Epithelial cell of prostate (primary cell): ENCODE measurements at places on chromosomes 7 and 10.

GRCh38 chr10:109996225-109996624 lies 11.6 kb upstream of the ADD3 start:
- no peak for DNase-seq

DNA sequence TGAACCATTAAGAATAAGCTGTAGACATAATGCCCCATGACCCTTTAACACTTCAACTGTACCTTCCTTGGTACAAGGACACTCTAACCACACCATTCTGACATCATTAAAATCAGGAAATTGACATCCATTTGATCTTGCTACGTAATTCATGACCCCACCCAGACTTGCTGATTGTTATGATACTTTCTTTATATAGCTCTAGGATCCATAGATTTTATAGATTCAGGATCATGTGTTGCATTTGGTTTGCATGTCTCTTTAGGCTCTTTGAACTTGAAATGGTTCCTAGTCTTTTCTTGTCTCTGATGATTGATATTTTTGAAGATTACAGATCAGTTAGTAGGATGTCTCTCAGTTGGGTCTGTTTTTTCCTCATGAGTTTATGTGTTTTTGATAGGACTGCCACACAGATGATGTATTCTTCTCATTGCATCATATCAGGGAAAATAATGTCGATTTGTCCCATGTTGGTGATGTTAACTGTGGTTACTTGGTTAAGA lies 13.5 kb downstream of the CCM2 start:
- DNase-seq: no peak

- no peak for DNase-seq
Observed at GRCh38 chr7:36281945-36282717, 107.5 kb upstream of the ANLN start.

GRCh38 chr10:49768731-49769130 lies 6.6 kb upstream of the OGDHL start:
- no peak for DNase-seq

DNA sequence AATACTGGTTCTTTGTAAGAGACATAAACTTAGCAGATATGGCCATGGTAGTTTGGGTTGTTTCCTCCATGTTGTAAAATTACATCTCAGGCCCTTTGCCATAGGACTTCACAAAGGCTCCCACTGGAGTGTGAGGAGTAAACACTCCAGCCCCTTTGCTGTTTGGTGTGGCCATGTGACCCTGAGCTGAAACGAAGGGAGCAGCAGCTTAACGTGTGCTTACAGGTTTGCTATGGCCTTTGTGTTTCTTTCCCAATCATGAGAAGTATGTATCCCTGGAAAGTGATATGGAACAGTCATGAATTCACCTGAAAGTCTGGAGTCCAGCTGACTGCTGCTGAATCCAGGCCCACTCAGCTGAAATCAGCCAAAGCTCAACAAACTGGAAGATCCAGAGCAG lies 23.8 kb upstream of the SFTPA1 start:
- DNase-seq: no peak

GRCh38 chr10:130986846-130987245 lies 324.7 kb downstream of the TCERG1L start:
- DNase-seq: no peak

- DNase-seq: no peak
Observed at GRCh38 chr10:6962576-6962975, 382.5 kb upstream of the PRKCQ start.

DNA sequence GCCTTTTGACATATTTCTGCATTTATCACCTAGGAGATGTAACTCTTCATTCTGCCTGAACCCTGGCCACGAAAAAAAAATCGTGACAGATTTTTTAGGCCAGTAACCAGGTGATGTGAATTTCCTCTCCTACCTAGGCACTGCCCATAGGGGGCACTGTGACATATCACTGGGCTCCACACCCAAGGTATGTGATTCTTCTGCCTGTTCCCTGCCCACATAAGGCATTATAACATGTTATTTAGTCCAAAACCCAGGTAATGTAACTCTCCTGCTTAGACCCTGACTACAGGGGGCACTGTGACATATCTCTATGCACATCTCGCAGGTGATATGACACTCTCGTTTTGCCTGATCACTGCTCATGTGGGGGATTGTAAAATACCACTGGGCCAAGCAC lies 29.5 kb upstream of the ZNF107 start:
- no peak for DNase-seq

- DNase-seq: no peak
Observed at GRCh38 chr7:141203177-141203576, 129.3 kb downstream of the TMEM178B start.

DNA sequence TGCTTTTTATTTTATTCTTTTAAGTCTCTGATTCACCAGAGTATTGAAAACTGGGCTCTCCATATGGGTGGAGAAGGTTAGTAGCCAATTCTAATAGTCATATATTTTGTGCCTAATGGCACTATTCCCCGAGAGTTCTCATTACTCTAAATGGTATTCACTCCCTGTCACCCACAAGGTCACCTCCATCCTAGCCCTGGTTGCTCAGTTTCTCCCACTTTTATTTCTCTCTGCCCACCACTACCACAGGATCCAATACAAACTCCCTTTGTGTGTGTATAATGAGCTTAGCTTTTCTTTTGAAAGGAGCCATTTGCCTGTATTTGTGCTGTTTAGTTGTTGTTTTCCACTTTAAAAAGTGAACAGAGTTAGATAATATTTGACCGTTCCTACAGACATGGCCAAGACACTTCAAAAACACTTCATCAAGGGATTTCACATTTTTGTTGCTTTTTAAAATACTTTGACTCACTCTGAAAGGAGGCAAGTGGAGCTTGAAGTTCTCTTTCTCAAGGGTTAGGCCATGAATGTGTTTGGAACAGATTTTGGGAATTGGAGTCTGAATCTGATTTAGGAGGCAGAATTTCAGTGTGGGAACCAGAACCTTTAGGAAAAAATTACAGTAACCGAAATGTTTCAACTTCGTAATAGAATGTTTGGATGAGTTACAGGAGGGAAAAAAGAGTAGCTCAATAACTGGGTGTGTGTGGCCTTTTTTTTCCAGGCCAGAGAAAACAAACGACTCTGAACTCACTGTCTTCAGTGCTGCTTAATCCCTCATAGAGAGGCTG lies 321.3 kb downstream of the BICC1 start:
- DNase-seq: no peak

DNA sequence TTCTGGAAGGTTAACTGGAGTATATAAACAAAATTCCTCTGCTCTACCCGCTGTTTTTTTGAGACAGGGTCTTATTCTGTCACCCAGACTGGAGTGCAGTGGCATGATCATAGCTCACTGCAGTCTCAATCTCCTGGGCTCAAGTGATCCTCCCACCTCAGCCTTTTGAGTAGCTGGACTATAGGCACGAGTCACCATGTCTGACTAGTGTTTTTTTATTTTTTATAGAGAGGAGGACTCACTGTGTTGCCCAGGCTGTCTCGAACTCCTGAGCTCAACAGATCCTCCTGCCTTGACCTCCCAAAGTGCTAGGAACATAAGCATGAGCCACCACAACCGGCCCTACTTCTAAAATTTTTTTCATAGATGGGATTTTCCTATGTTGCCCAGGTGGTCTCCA lies 2.2 kb downstream of the RAB18 start:
- no peak for DNase-seq
